ENCODE measurements at places on chromosomes 4 and X.

- DNase-seq, result no peak
These were observed 56.2 kb downstream of the NHS start for GRCh38 chrX:17431171-17431570.

DNA sequence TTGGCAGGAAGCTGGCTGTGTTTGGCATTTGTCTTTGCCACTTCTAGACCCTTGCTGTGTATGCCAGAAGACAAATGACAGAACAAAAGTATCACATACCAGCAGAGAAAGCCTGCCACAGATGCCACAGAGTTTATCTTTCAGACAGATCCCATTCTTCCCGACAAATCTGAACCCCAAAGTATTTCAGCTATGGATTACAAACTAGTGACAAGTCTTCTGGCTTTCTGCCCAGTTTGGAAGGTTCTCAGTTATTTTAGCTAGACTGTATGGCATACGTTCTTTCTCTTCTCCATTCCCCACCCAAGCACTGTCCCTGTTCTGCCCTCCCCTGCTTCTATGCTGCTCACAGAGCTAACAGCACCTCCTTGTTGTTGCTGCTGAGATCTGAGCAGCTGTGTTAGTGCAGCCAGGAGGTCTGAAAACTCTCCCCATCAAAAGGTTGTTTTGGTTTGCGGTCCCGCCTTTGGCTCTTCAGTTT, 236.7 kb downstream of the FRAS1 start:
- no peak for DNase-seq

DNA sequence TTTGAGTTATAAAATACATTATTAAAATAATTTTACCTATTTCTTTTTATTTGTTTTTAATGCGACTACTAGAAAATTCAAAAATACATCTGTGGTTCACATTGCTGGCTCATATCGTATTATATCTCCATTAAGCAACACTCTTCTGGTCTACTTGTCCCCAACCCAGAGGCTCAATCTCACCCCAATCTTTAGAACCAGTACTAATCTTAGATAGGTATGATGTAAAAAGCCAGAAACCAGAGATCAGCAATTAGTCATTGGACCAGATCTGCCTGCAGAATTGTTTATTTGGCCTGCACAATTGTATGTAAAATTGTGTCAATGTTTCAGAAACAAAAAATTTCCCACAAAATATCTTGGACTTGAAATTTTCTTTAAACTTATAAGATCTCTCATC, 155.5 kb upstream of the BMP3 start:
- DNase-seq, result no peak

DNA sequence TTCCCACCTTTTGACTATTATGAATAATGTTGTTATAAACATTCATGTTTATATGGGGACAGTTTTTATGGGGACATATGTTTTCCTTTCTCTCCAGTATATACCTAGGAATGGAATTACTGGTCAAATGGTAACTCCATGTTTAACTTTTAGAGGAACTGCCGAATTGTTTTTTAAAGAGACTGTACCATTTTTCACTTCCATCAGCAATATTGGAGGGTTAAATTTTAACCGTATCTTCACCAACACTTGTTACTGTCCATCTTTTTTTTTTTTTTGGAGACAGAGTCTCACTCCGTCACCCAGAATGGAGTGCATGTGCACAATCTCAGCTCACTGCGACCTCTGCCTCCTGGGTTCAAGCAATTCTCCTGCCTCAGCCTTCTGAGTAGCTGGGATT, 46.4 kb upstream of the PRPS1 start:
- no peak for DNase-seq

- no peak for DNase-seq
These were observed 264.9 kb upstream of the MAGEB18 start for GRCh38 chrX:25873196-25873595.

GRCh38 chr4:19927381-19927780, 324.3 kb upstream of the SLIT2 start:
- DNase-seq, result no peak

DNA sequence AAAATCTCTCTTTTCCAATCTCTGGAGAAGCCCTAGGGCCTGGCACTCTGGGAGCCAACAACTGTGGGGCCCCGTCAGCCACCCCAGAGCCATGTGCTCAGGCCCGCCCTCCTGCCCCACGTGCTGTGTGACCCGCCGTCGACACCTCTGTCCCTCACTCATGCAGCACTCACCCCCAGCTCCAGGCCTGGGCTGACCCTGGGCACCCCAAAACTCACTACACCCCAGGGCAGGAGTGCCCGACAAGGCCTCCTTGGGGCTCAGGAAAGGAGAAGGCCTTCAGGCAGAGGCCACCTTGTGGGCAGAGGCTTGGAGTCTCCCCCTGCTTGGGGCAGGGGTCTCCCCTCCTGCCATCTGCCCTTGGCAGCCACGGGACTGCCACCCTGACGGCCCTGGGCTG, 5.7 kb downstream of the MYL5 start:
- DNase-seq, result no peak

DNA sequence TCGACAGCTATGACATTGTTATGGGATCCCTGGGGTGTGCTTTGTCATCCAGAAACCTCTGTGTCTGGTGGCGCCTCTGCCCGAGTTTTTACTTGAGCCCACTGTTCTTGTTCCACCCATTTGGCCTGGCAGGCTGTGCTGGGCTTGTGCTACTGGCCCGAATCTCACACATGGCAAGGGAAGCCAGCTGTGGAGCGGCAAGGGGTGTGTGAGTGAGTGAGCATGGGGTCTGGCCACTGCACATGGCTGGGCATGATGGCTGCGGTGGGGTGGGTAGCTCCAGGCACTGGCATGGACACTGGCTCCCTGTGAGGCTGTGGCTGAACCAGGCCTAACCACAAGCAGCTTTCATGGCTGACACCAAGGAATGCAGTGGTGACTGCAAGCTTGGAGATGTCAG, 89.2 kb downstream of the DACH2 start:
- no peak for DNase-seq

- DNase-seq, result no peak
These were observed 206.4 kb upstream of the BCOR start for GRCh38 chrX:40304115-40304514.

DNA sequence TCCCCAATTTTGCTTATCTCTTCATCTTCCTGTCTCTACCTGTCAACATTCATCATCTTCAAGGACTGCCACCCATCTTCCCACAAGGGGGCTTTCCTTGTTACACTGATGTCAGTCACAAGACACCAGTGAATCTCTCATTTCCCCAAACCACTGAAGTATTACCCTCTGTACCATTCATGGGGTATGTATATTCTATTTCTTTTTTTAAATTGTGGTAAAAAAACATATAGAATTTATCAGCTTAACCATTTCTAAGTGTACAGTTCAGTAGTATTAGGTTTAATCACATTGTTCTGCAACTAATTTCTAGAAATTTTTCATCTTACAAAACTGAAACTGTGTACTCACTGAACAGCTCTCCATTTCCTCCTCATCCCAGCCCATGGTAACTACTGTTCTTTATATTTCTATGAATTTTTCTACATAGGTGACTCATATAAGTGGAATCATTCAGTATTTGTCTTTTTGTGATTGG, 98.6 kb downstream of the LARP7 start:
- DNase-seq, result no peak

DNA sequence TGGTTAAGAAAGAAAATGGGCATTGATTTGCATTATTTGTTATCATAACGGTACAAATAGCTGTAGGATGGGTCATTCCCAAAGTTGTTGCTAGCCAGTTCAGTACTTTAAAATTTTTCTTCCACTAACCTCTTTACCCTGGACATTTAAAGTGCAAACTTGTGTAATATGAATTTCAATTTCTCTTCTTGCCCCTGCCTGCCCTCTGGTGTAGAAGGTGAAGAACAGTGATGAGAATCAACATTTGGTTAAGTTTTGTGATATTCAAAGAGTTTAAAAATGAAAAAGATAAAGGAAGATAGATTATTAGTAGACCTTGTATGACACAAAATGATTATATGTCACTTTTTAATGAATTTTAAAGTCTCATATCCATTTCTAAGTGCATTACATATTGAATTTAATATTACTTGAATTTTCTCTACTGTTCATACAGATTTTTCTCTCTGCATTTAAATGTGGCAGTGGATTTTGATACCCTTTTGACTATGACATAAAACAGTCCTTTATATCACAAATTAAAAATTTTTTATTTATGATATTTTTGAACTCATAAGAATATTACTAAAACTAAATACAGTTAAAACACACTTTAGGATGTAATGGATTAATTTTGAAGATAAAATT, 337.7 kb downstream of the BMPR1B start:
- no peak for DNase-seq

GRCh38 chr4:76623217-76624045, 188.4 kb downstream of the SHROOM3 start:
- no peak for DNase-seq

DNA sequence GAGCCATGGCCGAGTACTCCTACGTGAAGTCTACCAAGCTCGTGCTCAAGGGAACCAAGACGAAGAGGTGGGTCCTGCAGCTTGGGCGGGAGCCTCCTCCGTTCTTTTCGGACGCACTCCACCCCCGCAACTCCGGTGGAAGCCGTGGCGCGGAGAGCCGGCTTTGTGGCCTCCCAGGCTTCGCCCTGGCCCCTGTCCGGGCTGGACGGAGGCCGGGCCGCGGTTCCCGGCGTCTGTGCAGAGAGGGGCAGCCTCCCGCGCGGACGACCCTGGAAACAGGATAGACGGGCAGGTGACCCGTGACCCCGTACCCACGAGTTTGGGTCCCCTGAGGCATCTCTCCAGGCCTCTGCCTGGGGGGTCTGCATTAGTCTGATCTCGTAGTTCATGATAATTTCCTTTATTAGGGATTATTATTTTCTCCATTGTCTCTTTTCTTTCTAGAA, 356 bp downstream of the FRG1 start:
- no peak for DNase-seq

DNA sequence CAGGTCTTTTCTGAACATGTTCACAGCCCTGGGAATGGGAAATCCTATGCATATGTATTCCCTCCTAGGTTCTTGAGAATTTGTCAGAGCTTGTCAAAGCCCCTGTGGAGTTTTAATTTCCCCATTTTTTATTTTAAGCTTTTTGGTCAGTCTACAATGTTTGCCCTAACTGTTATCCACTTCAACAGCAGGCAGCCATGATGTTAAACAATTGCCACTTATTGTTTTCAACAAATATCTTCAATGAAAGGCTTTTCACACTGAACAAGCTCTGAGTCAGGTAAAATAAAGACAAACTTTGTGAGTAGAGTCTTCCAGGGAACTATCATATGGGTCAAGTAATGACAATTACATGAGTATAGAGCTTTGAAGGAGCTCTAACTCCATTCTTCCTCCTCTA, 25.0 kb upstream of the ATP1B4 start:
- DNase-seq, result no peak

GRCh38 chr4:156830351-156830750, 141.2 kb downstream of the PDGFC start:
- DNase-seq, result no peak

DNA sequence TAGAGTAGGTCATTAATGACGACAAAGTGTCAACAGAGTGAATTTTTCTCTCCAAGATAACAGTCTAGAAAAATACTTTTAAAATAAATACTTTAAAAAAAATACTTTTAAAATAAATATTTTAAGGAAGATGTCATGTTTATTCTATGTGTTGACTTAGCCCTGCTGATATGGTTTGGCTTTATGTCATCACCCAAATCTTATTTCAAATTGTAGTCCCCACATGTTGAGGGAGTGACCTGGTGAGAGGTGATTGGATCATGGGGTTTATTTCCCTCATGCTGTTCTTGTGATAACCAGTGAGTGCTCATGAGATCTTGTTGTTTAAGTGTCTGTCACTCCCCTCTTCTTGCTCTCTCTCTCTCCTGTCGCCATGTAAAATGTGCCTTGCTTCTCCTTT, 754.9 kb upstream of the SLIT2 start:
- no peak for DNase-seq

DNA sequence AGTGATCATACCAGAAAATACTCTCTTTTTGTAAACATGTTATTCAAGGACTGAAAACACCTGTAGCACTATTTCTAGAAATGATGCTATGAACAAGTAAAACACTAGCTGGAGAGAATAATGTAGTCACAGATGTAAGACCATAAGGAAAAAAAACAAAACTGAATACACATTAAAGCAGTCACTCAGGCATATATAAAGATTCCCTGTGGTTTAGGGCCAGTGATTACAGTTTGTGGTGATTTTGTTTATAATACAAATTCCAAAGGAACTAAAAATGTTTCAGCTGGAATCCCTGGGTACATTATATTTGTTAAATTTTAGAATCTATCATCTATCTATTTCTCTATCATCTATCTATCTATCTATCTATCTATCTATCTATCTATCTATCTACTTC, 777.8 kb upstream of the FRG1 start:
- DNase-seq, result no peak

DNA sequence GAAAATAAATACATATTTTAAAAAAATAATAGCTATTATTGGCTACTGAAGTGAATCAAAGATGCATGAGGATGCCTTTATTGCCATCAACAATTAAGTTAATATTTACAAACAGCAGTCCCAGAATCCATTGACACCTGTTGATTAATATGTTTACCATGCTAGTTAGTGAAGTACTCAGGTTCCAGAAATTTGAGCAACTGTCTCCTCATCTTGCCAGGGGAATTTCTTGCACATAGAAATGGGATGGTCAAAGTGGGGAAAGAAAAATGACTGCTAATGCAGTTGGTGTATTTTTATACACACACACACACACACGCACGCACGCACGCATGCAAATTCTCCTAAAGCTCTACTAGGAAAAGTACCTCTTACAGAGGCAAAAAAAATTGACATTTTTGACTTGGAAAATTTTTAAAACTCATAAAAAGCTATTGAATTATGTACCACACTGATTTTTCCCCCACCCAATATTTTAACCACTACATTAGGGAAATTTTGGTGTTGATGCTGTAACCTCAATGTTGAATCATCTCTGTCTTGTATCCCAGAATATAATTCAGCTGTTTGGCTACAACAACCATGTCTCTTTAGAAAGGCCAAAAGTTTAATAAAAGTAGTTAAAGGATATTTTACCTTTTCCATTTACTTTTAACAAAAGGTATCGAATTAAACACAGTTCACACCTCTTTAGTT, 105.3 kb upstream of the TMEM150C start:
- DNase-seq, result no peak

DNA sequence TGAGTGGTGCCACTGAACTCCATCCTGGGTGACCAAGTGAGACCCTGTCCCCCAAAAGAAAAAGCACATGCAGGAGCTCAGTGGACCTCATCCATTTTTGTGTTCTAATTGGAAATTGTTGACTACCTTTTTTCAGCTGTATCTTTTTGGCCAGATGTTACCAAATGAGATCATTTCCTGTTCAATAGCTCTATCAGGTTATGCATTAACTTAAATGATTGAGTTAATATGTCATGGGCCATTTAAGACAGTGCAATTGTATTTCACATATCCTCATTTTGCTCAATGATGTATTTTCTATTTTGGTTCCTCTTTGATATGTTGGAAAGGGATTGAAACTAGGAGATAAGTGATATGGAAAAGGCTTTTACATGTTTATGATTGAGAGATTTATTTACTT, 26.2 kb upstream of the RHOH start:
- no peak for DNase-seq

GRCh38 chr4:124941267-124941666, 228.7 kb upstream of the ANKRD50 start:
- DNase-seq, result no peak

All from activated naive CD8-positive, alpha-beta T cell treated with anti-CD3 and anti-CD28 coated beads, Interleukin-2, amount 50 U/mL, for 16 hours (primary cell).